ENCODE measurements at places on chromosomes 3 and 15.

DNA sequence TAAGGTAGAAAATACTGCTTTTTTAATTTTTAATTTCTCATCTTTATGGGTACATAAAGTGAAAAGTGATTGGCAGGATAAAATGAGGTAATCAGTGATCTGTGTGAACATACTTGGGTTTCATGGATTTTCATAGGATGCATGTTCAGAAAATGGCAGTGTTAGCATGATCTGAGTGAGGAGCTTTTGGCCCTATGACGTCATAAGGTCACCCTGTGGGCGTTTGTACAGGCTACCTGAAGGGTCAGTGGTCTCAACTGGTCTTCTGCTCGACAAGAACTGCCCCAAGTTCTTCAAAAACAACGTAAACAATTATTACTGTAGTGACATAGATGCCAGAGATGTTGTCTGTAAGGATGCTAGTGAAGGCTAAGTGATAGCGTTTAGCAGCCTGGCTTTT, 124.5 kb upstream of the OSTN start:
- no peak for DNase-seq

GRCh38 chr3:42906848-42907183, 874 bp downstream of the ZNF662 start:
- DNase-seq, result no peak

DNA sequence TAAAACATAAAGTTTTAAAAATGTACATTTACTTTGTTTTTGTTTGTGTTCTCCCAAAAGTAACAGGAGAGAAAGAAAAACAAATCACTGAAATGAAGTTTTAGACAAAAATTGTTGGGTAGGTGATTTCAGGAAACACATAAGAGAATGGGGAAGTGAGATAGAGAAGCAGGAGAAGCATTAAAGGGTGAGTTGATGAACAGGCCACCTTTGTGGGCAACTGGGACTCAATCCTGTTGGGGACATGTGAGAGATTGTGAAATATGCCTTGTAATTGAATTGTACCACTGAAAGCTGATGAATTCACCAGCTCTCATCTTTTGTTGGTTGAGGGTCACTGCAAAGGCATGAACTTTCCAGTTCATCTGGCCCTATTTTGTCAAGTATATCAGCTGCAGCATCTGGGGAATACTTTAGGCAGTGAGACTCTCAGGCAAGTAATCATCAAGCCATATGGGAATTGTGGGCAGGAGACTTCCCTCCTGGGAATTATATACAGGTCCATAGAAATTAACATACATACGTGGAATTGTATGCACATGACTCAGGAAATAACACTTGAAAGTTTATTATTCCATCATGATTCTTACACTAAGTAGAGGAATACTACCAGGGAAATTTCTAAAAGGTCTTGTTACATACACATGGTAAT, 181.0 kb downstream of the ZBBX start:
- no peak for DNase-seq

DNA sequence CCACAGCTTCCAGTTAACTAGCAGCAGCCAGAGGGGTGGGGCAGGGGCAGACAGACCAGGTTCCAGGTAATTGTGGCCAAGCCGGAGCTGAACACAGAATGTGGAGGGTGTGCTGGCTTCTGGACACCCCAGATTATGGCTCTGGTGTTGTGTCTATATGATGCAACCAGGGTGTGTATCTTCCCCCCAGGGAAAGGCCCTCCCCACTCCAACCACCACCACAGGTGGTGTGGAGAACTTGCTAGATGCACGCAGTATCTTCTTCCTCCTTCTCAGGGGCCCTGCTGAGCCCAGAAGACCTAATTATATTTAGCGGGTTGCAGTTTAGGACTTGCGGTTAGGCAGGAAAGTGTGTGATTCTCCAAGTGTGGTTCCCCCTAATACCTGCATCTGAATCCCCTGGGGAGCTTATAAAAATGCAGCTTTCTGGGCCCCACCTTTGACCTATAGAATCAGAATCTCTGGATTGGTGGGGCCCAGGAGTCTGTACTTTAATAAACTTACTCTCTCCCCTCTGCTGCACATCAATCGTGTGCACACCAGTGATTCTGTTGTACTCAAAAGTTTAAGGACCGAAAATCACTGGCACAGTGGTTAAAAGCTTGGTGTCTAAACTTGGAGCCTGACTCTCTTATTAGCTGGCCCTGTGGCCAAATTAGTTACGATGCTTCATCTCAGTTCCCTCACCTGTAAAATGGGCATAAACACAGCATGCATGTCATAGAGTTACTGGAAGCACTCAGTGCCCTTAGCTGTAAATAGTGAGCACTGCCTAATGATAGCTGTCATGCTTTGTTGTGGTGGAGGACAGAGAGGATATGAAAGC, 379.1 kb upstream of the PROK2 start:
- no peak for DNase-seq

- no peak for DNase-seq
These were observed 19.5 kb downstream of the ARHGEF3 start for GRCh38 chr3:56782215-56782614.

GRCh38 chr15:89783111-89783860, 7.2 kb downstream of the MESP2 start:
- DNase-seq, result no peak

DNA sequence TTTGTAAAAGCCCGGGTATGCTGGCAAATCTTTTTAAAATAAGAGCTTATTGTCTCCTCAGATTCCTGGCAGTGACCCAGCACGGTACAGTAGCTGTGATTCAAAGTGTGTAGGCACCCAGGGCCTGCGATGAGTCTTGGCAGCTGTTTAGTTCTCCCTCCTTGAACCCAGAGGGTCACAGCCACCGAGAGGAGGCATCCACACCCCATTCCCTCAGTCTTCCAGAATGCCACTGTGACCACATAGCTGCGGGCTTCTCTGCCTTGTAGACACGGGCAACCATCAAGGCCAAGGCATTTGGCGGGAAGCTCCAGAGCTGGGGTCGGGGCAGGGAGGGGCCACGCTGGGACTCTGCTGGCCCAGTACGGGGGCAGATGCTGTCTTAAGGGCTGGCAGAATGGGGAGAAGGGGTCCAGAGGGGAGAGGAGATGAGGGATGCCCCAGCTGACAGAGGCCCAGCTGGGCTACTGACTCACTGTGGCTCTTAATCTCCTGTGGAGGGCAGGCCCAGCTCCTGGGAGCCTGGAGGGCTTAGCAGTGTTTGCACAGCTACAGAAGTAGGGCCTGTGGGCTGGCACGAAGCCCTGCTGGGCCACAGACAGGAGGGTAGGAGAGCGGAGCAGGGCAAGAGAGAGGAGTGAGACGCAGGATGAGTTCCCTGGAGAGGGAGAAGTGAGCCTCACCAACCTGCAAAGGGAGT, 68.8 kb upstream of the DLG1 start:
- DNase-seq, result no peak

GRCh38 chr15:84886211-84886983, 1.9 kb downstream of the SLC28A1 start:
- no peak for DNase-seq

DNA sequence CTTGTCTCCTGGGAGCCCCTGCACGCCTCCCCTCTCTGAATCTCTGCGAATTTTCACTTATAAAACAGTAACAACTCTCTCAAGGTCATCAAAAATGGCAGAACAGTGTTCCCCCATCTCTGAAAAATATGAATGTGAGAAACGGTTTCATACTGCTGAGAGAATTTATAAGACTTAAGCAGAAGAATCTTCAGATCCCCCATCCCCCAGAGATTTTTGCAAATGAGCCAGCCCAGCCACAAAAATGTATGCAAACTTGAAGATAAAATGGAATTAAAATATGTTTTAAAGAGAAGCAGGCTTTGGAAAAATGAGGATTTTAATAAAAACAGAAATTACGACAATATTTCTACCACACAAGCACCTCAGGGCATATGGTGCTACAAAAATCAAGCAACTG, 173.0 kb downstream of the STT3B start:
- DNase-seq, result no peak

DNA sequence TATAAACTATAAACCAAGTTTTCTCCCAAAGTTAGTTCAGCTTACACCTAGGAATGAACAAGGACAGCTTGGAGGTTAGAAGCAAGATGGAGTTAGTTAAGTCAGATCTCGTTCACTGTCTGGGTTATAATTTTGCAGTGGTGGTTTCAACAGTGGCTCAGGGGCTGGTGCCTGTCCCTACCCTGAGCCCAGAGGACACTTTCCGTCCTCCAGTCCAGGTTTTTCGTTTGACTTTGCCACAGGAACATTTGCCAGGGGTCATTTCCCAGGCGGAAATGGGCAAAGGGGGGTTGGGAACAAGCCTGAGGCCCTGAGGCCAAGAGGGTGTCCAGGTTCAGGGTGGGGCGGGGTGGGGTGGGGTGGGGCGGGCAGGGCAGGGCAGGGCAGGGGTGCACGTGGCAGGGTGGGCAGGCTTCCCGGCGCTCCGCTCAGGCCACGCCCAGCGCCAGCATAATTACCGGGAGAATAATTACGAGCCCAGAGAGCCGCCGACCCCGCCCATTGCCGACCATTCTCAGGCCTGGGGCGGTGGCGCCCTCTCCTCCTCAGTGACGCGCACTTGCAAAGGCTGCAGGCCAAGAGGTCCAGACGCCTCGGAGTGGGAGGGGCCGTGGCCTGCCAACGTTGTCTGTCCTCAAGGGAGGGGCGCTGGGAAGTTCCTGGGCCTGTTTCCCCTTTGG, 70.4 kb downstream of the KLF13 start:
- DNase-seq, result peak; percentile 73

DNA sequence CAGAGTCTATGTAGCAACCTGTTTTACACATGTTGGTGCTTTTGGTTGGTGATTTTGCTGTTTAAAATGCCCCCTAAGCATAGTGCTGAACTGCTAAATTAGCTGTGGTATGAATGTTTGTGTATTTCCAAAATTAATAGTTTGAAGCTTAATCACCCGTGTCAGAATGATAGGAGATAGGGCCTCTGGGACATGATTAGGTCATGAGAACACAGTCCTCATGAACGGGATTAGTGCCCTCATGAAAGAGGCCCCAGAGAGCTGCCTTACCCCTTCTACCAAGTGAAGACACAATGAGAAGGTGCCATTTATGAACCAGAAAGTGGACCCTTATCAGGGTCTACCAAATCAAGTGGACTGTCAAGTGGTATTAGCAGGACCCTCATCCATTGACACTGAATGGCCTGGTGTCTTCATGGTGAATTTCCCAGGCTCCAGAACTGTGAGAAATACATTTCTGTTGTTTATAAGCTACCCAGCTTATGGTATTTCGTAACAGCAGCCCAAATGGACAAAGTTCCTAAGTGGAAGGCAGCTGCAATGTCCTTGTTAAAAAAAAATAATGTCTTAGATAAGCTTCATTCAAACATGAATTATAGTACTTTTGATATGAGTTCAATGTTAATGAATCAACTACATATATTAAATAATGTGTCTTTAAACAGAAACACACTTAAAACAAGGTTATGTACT, 37.7 kb upstream of the FRMD4B start:
- DNase-seq, result no peak

Measured in inflammatory macrophage treated with lipopolysaccharide for 1 hour (primary cell).